Aortic smooth muscle cell (primary cell): ENCODE measurements at places on chromosomes 13 and 19. TPM values are rescaled to one million over a fixed set of nuclear protein-coding genes. Genes with fewer than 3 reads are reported as not detected.

The COMP gene
- total RNA-seq, result 1.7 and 8.7 TPM in 2 replicates

The GPR18 gene
- total RNA-seq, result not detected in 2 replicates

The CCDC169 gene
- total RNA-seq, result 3.5 and 4.4 TPM in 2 replicates

The UBL5 gene
- 184 and 325 TPM in 2 replicates for total RNA-seq

The ZNF433 gene
- 6.1 and 7.9 TPM in 2 replicates for total RNA-seq

The CPB2 gene
- not detected in 2 replicates for total RNA-seq

The HS6ST3 gene
- total RNA-seq, result under 0.01 TPM in 2 replicates

The VSTM2B gene
- not detected in 2 replicates for total RNA-seq

The ASPDH gene
- not detected in 2 replicates for total RNA-seq

The FAM216B gene
- total RNA-seq, result under 0.01 TPM in 1 of 2 replicates, not detected in the other

The FGF21 gene
- total RNA-seq, result not detected in 2 replicates

The CYP4F11 gene
- 0.37 and 0.92 TPM in 2 replicates for total RNA-seq

The MBD3L2 gene
- total RNA-seq, result not detected in 2 replicates

The CCDC194 gene
- 0.19 and 0.40 TPM in 2 replicates for total RNA-seq

The PLPPR3 gene
- not detected in 2 replicates for total RNA-seq

The ZNF700 gene
- 7.9 and 8.2 TPM in 2 replicates for total RNA-seq

The EDNRB gene
- total RNA-seq, result 2.3 and 9.4 TPM in 2 replicates

The RFPL4A gene
- total RNA-seq, result not detected in 2 replicates
